Aorta (tissue), 5 donors: ENCODE measurements at places on chromosomes 12 and 14.

DNA sequence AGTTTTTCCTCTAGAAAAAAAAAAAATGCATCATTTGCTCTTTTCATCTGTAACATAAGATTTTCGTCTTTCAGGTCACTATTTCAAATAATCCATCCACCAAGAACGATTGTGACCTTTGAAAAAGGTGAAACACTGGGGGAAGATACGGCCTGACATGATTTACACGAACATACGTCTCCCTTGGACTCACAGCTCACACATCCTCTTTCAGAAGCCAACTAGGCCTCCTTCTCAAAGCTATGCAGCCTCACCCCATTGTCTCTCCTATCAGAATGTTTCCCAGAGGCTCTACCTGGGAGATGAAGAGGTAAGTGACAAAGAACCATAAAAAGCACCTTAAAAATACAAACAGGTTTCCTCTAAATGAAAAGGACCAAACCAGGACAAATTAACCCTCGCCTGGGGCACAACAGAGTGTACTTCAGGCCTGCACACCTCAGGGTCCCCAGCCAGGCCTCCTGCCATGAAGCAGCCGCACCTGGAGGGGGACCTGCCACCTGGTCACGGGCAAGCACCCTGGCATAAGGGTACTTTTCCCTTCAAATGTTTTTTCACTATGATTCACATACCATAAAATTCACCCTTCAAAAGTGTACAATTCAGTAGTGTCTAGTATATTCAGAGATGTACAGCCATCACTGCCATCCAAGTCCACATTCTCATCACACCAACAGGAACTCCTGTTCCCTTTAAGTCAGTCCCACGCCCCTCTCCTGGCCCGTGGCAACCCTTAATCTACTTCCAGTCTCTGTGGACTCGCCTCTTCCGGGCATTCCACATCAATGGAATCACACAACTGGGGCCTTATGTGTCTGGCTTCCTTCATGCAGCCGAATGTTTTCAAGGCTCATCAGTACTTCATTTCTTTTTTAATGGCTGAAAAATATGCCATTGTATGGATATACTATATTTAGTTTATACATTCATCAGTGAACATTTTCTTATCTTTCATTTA lies 5.4 kb downstream of the SLC15A4 start:
- DNase-seq, result peak; percentile 74

GRCh38 chr12:8665759-8666158 lies 3.1 kb upstream of the MFAP5 start:
- DNase-seq, result no peak

DNA sequence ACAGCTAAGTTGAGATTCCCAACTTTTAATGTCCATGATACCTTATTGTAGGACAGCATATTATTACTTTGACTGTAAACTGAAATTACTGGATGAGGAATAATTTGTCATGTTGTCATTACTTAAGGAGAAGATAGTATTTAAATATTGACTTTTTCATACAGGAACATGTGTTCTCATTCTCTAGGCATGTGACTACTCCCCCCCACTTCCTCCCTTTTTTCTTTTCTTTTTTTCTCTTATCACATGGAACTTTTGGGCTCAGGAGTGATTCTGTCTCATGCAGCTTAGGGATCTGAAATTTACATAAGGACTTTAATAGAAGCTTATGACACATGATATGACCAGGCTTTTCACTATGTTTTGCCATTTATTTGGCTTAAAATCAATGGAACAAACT lies 127.7 kb upstream of the SLCO1C1 start:
- DNase-seq, result no peak

DNA sequence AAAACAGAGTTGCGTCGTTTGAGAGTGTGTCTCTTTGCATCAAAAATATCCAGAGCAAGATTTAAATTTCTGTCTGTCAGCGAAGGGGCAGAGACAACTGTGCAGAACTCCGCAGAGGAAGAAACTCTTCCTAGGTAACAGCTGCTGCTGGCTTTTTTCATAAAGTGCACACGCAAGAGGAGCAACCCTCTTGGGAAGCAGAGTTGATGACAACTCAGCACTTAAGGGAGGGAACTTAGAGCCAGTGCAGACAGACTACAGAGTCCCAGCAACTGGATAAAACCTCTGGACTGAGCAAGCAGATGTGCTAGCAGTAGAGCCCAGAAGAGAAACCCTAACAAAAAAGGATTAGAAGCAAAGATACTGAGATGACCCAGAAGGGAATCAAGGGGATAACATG lies 337.1 kb downstream of the PCNX1 start:
- no peak for DNase-seq
